ENCODE measurements at places on chromosomes 6 and 20.

- DNase-seq: no peak
Measured at GRCh38 chr6:123263981-123264380, 267.9 kb downstream of the CLVS2 start.

DNA sequence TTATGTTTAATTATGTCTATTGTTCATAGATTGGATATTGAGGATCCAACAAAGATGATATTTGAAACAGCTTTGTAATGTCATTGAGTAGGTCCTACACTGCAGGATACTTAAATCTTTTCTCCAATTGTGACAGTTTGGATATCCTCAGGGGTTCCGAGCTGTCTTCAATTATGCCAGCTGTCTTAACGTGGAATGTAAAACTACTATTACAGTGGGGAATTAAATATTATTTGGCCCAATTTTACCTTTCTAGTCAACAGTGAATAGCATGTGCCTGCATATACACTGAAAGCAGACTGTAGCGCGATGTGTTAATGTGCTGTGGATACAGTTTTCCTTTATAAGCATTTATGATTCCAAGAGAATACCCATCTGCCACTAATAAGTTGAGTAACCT, 156.9 kb downstream of the GRIK2 start:
- no peak for DNase-seq

GRCh38 chr20:433300-433975, 25.3 kb downstream of the RBCK1 start:
- no peak for DNase-seq

GRCh38 chr6:42118162-42119001, 24.0 kb downstream of the C6orf132 start:
- no peak for DNase-seq

- no peak for DNase-seq
Measured at GRCh38 chr6:138383776-138384175, 6.1 kb downstream of the SMIM28 start.
